ENCODE measurements at places on chromosomes 16 and 17.
A peak's percentile ranks its signal among the peaks of the same experiment; 100 is the strongest.

DNA sequence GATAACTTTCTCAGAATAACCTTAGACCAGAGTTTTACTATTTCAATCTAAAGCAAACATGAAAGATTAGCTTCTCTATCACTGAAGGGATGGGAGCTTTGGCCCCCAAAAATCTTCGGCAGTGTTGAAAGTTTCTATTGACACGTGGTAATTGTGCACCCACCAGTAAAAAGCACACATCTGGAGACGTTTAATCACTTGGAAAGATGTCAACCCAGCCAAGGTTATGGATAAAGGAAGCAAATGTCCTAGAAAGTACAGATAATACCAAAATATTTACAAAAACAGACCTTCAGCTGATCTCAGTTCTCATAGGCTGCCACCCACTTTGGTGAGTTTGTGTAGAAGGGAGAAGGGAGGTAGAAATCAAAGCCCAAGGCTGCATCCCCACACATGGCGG lies 5.3 kb downstream of the MYCBPAP start:
- no peak for DNase-seq

DNA sequence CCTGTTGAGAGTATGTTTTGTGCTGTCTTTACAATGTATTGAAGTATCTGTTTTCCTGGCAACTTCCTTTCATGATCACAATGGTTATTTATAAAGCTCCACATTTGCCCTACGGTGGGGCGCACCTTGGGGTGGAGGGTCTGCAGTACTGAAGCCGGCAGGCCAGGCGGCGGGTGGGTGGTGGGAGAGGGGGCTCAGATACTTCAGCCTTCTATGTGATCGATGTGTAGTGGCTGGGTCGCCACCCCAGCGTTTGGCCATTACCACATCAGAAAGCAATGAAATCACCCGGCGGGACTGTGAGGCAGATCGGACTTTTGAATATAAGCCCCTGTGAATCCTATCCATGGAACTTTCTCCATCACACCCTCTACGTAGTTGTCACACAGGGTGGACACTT lies 196.6 kb downstream of the FOXL1 start:
- no peak for DNase-seq

GRCh38 chr17:73215447-73215846 lies 22.6 kb downstream of the COG1 start:
- no peak for DNase-seq

GRCh38 chr17:74858672-74859458 lies 820 bp downstream of the GRIN2C start:
- DNase-seq, result no peak

GRCh38 chr17:74851612-74852236 lies 8.0 kb downstream of the GRIN2C start:
- DNase-seq, result no peak

DNA sequence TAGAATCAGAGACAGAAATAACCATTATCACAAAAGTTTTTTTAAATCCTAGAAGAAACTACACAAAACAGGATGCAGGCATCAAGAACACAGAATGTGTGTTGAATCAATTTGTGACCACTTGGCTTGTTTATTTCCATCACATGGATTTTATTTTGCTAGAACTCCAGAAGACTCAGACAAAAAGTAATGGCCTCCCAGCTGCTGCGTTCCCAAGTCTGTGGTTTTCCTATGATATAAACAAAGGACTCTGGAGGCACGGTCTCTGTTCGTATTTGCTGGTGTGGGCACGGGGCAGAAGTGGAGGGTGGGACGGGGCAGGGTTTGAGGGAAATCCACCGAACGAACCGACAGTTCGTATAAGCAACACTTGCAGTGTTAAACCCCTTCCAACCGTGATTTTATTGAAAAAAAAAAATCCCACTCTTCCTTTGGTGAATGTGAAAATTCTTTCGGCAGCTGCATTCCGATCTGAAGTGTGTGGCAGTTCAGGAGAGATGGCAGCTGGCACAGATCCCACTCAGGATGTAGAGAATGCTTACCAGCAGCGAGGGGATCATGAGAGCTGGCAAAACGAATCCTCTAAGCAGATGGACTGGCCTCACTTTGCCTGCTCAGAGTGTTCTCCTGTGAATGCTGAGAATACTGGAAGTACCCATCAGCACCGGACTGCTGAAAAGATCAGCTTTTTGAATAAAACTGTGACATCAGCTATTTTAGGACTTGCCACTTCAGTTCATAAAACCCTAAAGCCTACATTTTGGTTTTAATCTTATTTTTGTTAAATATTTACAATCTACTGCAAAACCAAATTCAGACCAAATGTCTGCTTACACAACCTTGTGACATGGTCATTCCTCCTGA lies 165.2 kb downstream of the VPS53 start:
- DNase-seq, result no peak

GRCh38 chr16:69537706-69538080 lies 28.1 kb upstream of the NFAT5 start:
- no peak for DNase-seq

DNA sequence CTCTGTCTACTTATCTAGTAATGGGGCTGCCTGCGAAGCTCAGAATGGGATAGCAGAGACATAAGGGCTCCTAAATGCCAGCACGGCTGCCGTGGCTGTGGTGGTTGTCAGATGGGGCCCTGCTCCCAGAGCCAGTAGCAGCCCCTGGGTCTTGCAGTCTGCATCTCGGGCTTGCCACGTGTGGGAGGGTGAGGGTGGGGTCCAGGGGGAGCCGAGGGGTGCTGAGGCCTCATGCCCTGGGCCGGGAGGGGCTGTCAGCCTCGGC lies 88.8 kb upstream of the GSE1 start:
- DNase-seq, result no peak

GRCh38 chr16:5533321-5533888 lies 435.8 kb upstream of the EEF2KMT start:
- DNase-seq, result no peak

- DNase-seq, result peak; percentile 74
Observed at GRCh38 chr17:82882715-82883418, 43.0 kb upstream of the ZNF750 start.

DNA sequence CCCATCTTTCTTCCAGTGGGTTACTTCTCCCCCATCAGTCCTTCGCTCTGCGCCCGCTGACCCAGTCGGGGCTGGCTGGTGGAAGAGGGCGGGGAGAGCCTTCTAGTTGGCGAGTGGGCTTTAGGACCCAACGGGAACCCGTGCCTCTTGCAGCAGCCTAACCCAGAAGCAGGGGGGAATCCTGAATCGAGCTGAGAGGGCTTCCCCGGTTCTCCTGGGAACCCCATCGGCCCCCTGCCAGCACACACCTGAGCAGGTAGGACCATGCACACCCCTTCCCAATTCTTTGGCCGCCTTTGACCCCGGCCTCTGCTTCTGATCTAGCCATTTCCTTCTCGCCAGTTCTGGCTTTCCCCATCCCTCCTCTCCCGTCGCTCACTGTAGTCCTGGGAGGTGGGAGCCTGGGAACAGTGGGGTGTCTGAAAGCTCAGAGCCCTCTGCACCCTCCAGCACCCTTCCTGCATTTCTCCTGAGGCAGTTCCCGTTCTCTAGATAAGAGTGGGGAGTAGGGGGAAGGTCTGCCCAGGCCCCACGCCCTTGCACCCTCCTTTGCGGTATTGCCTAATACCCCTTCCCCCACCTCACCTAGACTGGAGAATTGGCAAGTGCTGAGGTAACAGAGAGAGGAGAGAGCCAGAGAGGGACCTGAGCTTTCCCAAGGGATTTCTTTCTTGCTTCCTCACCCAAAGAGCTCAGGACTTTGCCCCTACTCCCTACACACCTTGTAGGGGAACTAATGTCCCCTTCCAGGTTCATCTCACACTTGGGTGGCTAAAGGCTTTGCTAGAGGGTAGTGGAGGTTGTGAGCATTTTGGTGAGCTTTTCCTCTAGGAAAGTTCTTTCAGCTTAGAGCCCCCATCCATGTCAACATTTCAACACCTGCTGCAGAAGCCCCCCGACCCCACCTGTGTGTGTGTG lies at the start of gene RARA:
Gene RARA (plus strand): TSS at position 150 of the 918 bp plus-strand sequence. CDS start 22,039 bp downstream, outside the sequence.
- DNase-seq, result no peak

- no peak for DNase-seq
Observed at GRCh38 chr16:63289834-63290460, 1253.7 kb upstream of the CDH8 start.

GRCh38 chr17:47199627-47200324 lies 9.4 kb upstream of the MYL4 start:
- no peak for DNase-seq

Measured in stimulated activated CD4-positive, alpha-beta T cell treated with anti-CD3 and anti-CD28 coated beads, Interleukin-2, amount 100 ng/mL, for 24 hours (primary cell).